Right ventricle myocardium superior (tissue), 1 donor: ENCODE measurements at places on chromosomes 6 and 20. TPM values are rescaled to one million over a fixed set of nuclear protein-coding genes. Genes with fewer than 3 reads are reported as not detected.
A peak's percentile ranks its signal among the peaks of the same experiment; 100 is the strongest.

DNA sequence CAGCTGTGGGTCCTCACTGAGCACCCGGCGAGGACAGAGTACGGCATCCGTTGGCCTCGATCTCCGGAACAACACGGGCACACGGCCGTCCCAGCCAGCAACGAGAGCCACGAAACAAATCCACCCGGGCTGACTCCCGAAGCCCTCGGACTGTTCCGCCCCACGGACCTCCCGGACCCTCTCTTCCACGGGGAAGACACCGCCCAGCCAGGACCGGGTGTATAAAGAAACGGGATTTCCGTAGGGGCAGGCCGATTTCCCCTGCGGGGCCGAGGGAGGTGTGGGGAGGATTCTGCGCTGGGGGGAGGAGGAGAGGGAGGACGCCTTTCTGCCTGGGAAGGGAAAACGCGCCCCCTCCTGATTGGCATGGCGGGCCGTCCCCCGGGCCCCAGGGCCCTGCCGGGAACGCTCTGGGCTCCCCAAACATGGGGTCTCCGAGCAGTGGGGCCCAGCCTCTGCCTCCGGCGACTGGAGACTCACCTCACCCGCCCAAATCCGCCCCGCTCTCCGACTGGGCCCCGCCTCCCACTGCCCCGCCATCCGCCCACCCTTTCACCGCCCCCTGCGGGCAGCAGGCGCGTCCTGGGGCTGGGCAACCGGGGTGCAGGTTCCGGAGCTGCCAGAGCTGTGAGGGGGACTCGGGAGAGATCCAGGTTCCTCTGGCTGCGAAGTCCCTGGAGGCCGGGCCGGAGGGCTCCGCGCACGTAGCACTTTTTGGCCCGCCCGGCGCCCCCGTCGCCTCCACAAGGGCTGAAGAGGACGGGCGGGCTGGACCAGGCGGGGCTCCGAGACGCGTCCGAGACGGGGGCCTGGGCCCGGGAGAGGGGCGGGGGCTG, 679 bp upstream of the PPDPF start:
- DNase-seq: peak; percentile 80

- DNase-seq: no peak
Measured at GRCh38 chr6:168194732-168195567, 115.9 kb upstream of the FRMD1 start.

GRCh38 chr6:135212935-135213334, 31.8 kb downstream of the MYB start:
- no peak for DNase-seq

- no peak for DNase-seq
Measured at GRCh38 chr20:34643928-34644327, 33.0 kb downstream of the PIGU start.

The TAPBP gene
- total RNA-seq: 78.2 TPM

The GABRR1 gene
- total RNA-seq: not detected

The TNNC2 gene
- total RNA-seq: 0.43 TPM
